ENCODE measurements at places on chromosomes 3 and 15.
A peak's percentile ranks its signal among the peaks of the same experiment; 100 is the strongest.

GRCh38 chr3:112116748-112117186 is 16.3 kb downstream of the GCSAM start:
- no peak overlapping the region for H3K4me3 ChIP-seq
- H3K36me3 ChIP-seq, result no peaks in the 10 kb centered on the region
- no peaks in the 10 kb centered on the region for H3K27me3 ChIP-seq
- no peaks in the 10 kb centered on the region for H3K4me1 ChIP-seq
- no peak overlapping the region for H3K27ac ChIP-seq
- DNase-seq, result no peak

DNA sequence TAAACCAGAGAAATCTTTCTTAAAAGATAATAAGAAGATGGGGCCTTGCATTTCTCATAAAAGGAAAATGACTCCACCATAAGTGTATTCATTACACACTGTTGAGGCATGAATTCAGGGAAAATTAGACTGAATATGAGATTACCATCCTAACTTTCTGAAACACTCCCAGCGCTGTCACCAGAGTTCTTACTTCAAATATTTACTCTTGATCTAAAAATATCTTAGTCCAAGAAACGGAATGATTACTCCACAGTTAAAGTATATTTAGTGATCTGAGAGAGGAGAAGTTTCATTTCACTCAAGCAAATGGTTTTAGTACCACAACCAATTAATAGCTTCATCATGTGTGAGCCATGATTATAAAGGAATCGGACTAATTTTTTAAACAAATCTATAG is 300.3 kb downstream of the ZBTB20 start:
- no peak for DNase-seq
- H3K4me3 ChIP-seq, result no peak overlapping the region
- H3K27me3 ChIP-seq, result no peaks in the 10 kb centered on the region
- no peaks in the 10 kb centered on the region for H3K36me3 ChIP-seq
- H3K4me1 ChIP-seq, result peaks cover 6% of the 10 kb centered on the region
- H3K27ac ChIP-seq, result no peak overlapping the region

- H3K27ac ChIP-seq, result no peak overlapping the region
- no peak for DNase-seq
- H3K36me3 ChIP-seq, result no peaks in the 10 kb centered on the region
- peaks cover 4% of the 10 kb centered on the region for H3K27me3 ChIP-seq
- no peak overlapping the region for H3K4me3 ChIP-seq
Observed at GRCh38 chr3:50525191-50525910, 21.9 kb upstream of the CACNA2D2 start.

- H3K4me3 ChIP-seq, result no peak overlapping the region
- no peaks in the 10 kb centered on the region for H3K27me3 ChIP-seq
- no peak overlapping the region for H3K27ac ChIP-seq
- DNase-seq, result no peak
Observed at GRCh38 chr3:106881186-106881585, 496.1 kb upstream of the CCDC54 start.

- H3K4me3 ChIP-seq, result no peak overlapping the region
- H3K27me3 ChIP-seq, result no peaks in the 10 kb centered on the region
- H3K4me1 ChIP-seq, result peaks cover 21% of the 10 kb centered on the region
- DNase-seq, result no peak
Observed at GRCh38 chr3:128970740-128971047, 23.2 kb downstream of the CFAP92 start.

DNA sequence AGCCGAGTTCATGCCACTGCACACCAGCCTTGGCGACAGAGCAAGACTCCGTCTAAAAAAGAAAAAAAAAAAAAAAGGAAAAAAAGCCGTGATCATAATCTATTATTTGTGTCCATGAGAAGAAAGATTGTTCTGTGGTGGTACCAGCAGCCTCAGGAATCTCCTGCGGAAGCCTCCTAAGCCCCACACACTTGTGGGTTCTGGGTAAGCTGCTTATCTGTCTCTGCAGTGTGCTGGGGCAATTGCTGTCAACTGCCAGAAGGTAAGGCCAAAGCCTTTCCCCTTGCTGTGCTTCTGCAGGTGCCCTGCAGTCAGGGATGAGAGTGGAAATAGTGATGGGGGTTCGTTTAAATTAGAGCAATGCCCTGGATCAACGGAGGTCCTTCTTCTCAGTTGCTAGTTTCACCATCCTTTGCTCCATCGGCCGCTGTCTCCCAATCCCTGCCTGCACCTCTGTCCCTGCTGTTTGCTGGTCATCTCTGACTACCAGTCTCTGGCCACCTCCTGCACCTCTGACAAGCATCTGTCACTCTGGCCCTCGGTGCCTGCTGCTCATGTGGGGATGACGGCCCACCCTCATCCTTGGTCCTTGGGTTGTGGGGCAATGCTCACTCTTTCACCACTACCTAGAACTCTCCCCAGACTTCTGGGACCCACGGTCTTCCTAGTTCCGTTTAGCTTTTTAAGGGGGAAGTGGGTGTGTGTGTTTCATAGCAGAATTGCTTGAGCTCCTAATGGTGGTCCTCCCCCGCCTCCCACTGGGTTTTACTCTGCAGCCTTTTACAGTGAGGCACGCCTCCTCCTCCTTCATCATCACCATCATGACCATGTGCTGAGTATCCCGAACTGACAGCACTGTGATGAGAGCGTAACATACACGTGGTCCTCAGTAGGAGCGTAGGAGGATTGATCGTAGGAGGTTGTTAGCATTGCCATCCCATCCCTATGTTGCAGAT is 25.5 kb downstream of the CHRD start:
- no peaks in the 10 kb centered on the region for H3K27me3 ChIP-seq
- no peaks in the 10 kb centered on the region for H3K36me3 ChIP-seq
- no peak overlapping the region for H3K4me3 ChIP-seq
- H3K27ac ChIP-seq, result no peak overlapping the region

DNA sequence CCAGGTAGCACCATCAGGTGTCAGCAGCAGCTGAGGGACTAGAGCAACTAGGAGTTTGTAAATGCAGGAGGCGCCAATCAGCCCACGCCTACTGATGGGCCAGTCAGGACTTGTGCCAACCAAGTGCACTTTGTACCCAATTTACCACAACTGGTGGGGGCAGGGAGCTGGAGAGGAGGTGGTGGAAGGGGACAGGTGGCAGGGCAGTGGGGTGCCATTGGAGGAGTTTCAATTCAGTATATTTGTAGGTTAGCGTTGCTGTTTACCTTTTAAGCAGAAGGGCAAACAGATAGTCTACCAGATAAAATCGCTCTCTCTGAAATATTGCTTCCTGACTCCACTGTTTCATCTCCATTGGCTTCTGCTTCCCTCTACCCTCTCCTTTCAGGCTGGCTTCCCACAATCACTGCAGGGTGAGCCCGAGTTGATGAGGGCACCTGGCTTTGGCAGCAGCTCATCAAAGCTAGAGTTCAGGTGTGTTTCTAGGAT is 75.7 kb downstream of the TRIM69 start:
- H3K27ac ChIP-seq, result no peak overlapping the region

DNA sequence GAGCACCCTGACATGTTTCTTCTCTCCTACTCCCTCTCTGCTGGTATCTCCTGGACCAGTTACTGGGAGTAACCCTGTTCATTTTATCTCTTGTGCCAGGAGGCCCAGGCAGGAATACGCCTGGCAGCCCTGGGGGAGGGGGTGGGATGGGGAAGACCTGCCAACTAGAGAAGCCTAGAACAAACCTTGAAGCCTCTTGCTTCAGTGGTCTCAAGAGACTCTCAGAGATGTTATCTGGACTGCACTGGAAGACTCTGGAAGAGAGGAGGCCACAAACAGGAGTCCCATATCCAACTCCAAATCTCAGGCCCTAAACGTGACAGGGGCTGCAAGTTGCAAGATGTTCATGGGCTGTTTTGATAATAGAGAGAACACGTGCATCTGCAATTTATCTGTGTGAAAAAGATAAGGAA is at the start of gene EPB42:
TSS of gene EPB42 (minus strand) at position 28 of the 413 bp plus-strand sequence. CDS start 193 bp downstream, outside the sequence.
- no peak within 1 kb of the TSS for H3K4me3 ChIP-seq
- DNase-seq, result no peak
- no peaks in the 10 kb centered on the region for H3K36me3 ChIP-seq
- no peak within 1 kb of the TSS for H3K27ac ChIP-seq

DNA sequence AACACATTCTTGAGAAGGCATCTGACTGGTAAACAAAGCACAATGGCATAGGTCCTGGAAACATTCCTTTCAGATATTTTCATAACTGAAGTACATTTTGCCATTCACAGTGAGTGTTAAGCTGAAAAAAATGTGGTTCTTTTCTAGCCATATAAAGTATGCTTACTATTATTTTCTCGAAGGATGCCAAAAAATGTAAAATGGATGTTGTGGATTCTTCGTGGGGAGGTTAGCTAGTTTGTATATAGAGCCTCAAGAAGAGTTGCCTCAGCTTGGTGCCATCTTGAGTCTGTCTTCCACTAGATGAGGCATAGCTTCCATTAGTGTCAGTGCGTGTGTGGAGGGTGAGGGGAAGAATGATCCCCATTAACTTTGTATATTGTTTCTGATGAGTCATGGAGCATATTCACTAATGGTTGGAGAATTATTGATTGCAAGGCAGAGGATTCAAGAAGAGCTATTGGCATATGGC is 4.1 kb downstream of the MBNL1 start:
- H3K36me3 ChIP-seq, result no peaks in the 10 kb centered on the region
- DNase-seq, result no peak
- H3K4me3 ChIP-seq, result peak overlapping the region; percentile 98
- no peaks in the 10 kb centered on the region for H3K27me3 ChIP-seq
- H3K27ac ChIP-seq, result peak overlapping the region; percentile 46
- H3K4me1 ChIP-seq, result peaks cover 67% of the 10 kb centered on the region

DNA sequence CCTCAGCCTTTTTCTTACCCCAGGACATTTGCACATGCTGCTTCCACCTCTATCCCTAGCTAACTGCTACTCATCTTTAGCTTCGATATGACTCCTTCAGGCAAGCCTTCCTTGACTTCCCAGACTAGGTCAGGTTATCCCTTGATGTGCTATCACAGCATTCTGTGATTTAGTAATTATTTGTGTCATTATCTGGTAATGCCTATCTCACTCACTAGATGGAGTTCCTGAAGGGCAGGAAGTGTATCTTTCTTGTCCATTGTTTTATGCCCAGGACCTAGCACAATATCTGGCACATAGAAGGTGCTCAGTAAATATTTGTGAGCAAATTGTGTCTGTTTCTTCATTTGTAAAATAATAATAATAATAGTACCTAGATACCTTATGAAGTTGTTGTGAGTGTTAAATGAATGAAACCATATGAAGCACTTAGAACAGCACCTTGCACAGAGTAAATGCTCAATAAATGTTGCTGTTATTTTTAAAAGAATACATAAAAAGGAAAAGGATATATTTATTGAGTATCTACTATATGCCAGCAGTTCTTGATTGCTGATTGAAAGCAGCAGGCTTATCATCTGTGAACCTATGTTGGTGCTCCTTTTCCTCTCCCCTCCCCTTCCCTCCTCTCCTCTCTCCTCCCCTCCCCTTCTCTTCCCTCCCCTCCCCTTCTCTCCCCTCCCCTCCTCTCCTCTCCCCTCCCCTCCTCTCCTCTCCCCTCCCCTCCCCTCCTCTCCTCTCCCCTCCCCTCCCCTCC is 31.5 kb downstream of the SQOR start:
- no peaks in the 10 kb centered on the region for H3K27me3 ChIP-seq
- no peak overlapping the region for H3K4me3 ChIP-seq
- peaks cover 42% of the 10 kb centered on the region for H3K36me3 ChIP-seq

- peaks cover 60% of the 10 kb centered on the region for H3K36me3 ChIP-seq
- no peak overlapping the region for H3K27ac ChIP-seq
- no peaks in the 10 kb centered on the region for H3K4me1 ChIP-seq
- no peaks in the 10 kb centered on the region for H3K27me3 ChIP-seq
- no peak for DNase-seq
Observed at GRCh38 chr15:70048578-70049514, 48.9 kb downstream of the TLE3 start.

- H3K27ac ChIP-seq, result no peak overlapping the region
- H3K4me1 ChIP-seq, result peaks cover 16% of the 10 kb centered on the region
- H3K27me3 ChIP-seq, result no peaks in the 10 kb centered on the region
- H3K36me3 ChIP-seq, result no peaks in the 10 kb centered on the region
Observed at GRCh38 chr3:99957151-99957796, 139.6 kb downstream of the CMSS1 start.

- no peak overlapping the region for H3K4me3 ChIP-seq
- H3K27ac ChIP-seq, result peak overlapping the region; percentile 6
- H3K4me1 ChIP-seq, result peaks cover 21% of the 10 kb centered on the region
- DNase-seq, result no peak
- no peaks in the 10 kb centered on the region for H3K36me3 ChIP-seq
- H3K27me3 ChIP-seq, result no peaks in the 10 kb centered on the region
Observed at GRCh38 chr3:45654397-45654944, 34.7 kb upstream of the SACM1L start.

DNA sequence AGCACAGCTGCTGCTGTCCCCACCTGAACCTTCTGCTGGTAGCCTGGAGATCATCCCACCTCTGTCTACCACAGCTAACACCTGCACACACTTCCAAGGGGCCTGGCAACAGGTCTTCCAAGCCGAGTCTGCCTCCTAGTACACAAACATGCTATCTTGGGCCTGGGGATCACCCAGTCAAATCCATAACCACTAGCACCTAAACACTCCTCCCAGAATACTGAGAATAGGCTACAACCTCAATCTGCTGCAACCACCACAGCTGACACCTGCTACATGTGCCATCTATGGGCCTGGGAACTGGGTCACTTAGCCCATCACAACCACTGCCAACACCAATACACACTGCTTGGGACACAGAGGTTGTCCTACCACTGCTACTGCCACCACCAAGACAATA is 362.8 kb upstream of the ARPP21 start:
- H3K4me3 ChIP-seq, result no peak overlapping the region
- no peaks in the 10 kb centered on the region for H3K36me3 ChIP-seq
- H3K4me1 ChIP-seq, result no peaks in the 10 kb centered on the region
- no peak overlapping the region for H3K27ac ChIP-seq
- H3K27me3 ChIP-seq, result no peaks in the 10 kb centered on the region

- H3K27ac ChIP-seq, result no peak overlapping the region
- H3K4me3 ChIP-seq, result no peak overlapping the region
- no peaks in the 10 kb centered on the region for H3K36me3 ChIP-seq
- no peaks in the 10 kb centered on the region for H3K4me1 ChIP-seq
Observed at GRCh38 chr3:118808723-118809122, 225.9 kb downstream of the IGSF11 start.

DNA sequence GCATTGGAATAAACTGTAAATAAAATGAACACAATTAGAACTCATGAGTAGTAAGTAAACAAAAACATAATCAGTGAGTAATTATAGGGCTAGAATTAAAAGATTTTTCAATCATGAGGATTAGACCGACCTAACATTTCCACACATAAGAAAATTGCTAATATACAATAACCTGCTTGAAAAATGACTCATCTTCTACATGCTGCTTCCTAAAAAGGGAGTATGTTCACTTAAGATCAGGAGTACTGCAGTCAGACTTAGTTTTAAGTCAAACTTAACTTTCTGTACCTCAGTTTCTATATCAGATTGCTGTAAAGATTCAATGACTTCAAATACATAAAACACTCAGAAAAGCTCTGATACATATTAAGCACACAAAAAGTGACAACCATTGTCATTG is 22.6 kb upstream of the NEK10 start:
- no peaks in the 10 kb centered on the region for H3K4me1 ChIP-seq
- no peaks in the 10 kb centered on the region for H3K27me3 ChIP-seq
- H3K4me3 ChIP-seq, result no peak overlapping the region
- peaks cover 26% of the 10 kb centered on the region for H3K36me3 ChIP-seq
- DNase-seq, result no peak
